ENCODE measurements at places on chromosomes 3 and 15.

DNA sequence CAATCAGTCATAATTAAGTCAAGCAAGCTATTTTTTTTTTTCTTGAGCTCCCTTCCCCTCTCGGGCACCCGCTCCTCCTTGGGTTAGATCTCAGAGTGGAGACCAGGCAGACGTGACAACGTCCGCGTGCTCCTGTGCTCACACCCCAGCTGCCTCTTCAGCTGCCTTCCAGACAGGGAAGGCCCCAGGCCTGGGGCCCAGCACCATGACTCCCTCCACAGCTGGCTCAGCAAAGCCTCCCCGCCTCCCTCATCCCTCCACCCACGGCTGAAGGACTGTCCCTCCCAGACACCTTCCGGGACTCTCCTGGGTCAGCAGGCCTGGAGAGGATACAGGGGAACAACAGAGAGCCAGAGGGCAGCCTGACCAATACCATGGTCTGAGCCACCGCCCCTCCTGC lies 87.9 kb upstream of the LINGO1 start:
- no peak for DNase-seq

DNA sequence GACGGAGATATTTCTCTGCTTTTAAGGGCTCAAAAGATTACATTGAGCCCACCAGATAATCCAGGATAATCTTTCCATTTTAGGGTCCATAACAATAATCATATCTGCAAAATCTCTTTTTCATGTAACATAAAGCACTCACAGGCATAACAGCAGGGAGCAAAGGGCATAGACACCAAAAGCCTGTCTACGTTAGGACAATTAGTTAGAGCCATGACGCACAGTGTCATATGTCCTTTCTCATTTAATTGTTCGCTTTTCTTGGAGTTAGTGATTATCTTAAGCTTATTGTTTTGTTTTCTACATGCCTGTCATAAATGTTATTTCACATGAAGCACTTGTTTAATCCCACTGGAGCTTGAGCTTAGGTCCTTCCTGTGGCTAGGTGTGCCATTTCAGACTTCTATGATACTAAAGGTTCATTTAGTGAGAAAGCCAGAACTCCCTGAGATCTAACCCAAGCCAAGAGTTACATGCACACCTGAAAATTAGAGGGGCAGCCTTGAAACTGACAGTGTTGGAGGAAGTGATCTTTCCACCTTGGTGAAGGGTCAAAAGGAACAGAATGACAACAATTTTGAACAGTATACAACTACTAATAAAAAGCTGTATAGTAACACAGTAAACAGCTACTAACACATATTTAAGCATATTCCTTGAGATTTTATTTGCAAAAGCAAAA lies 11.7 kb upstream of the HHATL start:
- DNase-seq, result no peak

- no peak for DNase-seq
These were observed 16.9 kb upstream of the DOCK3 start for GRCh38 chr3:50657816-50658215.

GRCh38 chr15:83955806-83956265 lies 279.7 kb upstream of the GOLGA6L4 start:
- no peak for DNase-seq

DNA sequence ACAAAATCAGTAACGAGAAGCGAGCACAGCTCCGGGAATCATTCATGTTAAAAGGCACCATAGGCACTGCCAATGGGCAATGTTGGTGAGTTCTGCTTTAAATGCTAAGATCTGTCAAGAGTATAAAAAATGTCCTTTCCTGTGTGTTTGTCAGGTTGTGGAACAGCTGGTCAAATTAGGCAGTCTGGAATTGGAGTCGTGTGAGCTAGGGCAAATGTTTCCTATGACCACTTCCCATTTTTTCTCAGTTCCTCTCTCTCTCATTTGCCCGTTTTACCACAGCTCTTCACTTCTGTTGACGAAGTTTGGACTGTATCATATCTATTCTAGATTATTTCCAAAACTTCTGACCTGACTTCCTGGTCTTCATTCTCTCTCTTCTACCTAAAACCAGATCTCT lies 60.8 kb upstream of the GOLIM4 start:
- no peak for DNase-seq

DNA sequence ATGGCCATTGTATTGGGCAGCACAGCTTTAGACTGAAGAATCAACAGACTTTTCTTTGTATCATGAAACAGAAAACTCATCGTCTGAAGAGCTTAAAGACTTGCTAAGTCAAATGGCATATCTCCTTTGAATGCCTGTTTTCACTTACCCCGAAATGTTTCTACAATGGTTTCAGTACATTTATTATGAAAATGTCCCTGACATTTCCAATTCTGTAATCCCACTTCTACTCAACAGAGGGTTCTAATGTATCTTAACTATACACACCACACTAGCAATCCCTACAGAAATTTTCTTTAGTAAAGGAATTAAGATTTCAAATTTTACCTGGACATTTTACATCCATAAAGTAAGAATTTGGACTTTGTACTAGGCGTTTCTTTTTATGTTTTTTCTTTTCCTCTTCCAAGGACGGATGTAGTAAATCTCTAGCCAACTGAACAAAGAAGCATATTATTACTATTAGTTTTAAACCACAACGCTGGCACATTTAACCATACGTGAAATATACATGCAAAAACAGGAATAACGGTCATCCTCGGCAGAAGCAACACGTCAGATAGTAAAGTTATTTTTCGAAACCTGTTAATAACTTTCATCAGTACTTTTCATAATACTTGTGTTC lies 1.1 kb downstream of the RPS27L start:
- DNase-seq, result no peak

GRCh38 chr15:37572401-37572800 lies 362.0 kb upstream of the TMCO5A start:
- DNase-seq, result no peak

GRCh38 chr15:66284271-66284670 lies 9.1 kb upstream of the DIS3L start:
- no peak for DNase-seq

DNA sequence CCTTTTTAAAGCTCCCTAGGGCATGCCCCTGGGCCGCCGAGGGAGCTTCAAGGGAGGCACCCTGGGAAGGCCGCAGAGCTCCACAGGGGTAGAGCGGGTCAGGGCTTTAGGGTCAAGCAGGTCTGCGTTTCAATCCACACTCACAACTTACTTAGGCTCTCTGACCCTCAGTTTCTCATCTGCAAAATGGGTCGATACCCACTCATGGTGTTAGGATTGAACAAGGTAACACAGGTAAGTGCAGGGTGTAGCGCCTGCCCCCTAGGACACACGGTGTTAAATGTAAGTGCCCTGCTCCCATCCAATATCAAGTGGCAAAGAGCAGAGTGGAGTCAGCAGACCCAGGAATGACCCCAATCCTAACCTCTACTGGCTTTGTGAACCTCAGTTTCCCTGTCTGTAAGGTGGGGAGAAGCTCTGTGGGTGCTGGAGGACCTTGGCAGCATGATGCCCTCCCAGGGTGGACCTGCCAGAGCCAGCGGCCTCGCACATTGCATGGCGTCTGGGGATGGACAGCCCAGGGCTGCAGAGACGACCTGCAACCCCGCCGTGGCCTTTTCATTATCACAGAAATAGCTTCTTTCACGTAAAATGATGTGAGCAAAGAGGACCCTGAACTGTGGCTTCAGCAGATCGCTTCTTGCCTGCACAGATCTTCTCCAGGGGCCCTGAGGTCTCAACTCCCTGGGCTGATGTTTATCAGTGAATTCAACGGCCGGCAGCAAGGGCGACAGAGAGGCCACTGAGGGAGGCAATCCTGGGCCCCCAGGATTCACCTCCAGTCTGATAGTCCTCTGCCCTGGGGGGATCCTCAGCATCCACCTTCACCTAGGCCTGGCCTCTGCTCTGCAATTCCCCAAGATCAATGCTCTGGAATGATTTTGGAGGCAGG lies 138.5 kb downstream of the CHSY1 start:
- no peak for DNase-seq

GRCh38 chr3:15768421-15769255 lies 29.1 kb downstream of the ANKRD28 start:
- DNase-seq, result no peak

DNA sequence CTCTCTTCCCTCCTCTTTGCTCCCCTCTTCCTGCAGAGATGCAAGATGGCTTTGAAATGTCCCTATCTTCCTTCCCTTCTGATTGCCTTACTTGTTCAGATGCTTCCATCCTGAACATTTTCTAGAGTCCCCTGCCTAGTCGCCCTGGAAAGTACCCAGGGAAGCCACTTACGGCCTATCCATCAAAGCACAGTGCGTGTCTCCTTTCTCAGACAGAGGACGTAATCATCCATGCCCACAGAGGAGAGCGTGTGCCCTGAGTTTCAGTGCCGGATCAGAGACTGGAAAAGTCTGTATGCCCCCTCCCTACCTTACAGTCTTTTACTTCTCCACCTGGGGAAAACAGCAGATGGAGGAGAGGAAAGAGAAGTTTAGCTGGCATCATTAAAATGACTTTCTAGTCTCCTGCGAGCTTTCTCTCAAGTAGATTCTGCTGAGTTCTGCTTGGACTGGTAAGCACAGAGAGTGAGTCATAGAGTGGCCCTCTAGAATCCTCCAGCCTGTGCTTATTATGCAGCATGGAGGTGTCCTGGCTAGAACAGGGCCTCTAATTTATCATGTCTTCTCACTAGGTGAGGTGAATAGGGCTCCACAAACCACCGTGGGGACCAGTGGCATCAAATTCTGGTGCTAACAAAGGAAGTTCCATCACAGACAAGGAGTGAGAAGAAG lies 114.6 kb downstream of the SLCO3A1 start:
- no peak for DNase-seq

DNA sequence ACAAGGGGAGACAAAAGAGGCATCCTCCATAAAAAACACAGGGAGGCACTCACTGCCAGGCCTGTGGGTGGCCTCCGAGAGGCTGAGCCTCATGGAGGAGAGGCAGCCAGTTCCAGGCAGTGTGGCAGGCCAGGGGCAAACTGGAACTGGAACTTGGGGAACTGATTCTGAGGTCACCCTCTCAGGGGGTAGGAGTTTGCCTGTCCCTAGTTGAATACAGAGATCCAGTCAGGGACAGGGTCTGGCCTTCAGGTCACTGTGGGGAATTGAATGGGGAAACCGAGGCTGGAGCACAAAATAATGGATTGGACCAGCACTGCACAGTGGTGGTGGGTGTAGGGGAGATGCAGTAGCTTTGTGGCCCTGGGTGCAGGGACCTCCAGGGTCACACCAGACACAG lies 58.7 kb downstream of the TPRA1 start:
- no peak for DNase-seq

GRCh38 chr15:45646220-45646619 lies 11.4 kb downstream of the SQOR start:
- DNase-seq, result no peak

GRCh38 chr3:162970292-162970691 lies 1473.7 kb downstream of the OTOL1 start:
- DNase-seq, result no peak

DNA sequence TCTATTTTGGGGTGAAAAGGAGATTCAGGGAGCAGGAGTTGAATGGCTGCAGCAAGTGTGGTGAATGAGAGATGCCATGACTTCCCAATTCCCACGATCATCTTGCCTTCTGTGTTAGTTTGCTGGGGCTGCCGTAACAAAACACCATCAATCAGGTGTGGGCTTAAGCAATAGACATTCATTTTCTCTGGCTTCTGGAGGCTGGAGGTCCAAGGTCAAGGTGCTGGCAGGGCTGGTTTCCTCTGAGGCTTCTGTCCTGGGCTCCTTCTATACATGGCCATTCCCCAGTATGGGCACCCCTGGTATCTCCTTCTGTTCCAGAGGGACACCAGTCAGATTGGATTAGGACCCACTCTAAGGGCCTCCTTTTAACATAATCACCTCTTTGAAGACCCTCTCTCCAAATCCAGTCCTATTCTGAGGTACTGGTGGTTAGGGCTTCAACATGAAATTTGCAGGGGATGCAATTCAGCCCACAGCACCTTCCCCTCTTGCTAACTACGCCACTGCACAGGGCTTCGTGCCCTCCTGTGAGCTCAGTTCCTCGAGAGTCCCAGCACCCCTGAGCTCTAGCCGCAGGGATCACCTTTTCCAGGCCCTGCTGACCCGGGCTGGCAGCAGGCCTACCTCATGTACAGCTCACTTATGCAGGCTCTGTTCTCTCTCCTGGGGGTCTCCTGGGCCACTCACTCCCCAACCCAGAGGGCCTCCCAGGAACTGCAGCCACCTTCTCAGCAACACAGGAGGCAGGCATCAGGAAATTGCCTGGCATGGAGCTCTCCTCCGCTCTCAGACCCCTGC lies 37.3 kb upstream of the SLC6A11 start:
- DNase-seq, result no peak

- DNase-seq, result no peak
These were observed 31.8 kb downstream of the PCOLCE2 start for GRCh38 chr3:142857056-142857455.

DNA sequence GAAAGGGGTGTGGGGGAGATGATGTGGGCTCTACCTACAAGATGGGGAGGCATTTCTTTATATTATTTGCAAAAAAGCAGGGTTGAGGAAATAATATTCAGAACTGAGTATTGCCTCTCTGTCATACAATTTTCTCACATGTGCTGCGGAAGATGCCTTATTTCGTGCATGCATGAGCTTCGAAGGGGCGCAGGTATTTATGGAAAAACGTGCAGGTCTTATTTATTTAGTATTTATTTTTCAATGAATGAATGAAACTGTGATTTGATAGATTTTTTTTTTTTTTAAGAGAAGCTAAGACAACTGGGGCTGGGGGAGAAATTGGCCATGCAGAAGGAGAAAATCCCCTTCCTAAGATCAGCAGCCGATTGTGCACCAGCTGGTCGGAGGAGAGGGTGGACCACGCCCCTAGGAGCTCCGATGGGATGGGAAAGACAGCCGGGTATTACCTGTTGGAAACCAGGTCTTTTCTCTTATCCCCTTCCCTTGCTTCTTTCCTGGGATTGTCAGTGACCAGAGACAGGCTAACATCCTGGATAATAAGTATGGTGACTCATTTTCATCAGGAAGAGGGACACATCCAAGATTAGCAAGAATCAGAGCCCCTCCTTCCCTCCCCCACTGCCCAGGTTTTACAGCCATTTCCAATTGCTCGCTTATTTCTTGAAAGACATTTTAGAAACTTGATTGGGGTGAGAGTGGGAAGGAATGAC lies 875 bp downstream of the GAP43 start:
- DNase-seq, result no peak

DNA sequence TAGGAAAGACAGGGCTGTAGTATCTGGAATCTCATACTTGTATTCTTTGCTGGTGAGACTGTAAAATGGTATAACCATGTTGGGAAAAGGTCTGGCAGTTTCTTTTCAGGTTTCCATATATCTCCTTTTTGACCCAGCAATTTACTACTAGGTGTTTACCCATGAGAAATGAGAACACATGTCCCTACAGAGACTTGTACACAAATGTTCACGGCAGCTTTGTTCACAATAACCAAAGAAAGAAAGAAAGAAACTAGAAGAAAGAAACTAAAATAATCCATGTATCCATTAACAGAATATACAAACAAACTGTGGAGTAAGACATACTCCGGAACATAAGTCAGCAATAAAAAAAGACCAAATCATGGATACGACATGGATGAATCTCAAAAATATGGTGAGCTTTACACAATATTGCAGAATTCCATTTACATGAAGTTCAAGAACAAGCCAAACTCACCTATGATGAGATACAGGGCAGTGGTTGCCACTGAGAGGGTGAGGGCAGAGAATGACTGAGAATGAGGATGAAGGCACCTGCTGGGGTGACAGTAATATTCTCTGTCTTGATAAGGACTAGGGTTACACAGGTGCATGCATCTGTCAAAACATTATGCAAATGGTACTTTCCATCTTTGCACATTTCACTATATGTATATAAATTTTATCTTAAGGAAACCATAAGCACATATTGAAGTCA lies 2.7 kb downstream of the RFTN1 start:
- no peak for DNase-seq

All from CD4-positive, alpha-beta memory T cell (primary cell).